Stimulated activated CD8-positive, alpha-beta memory T cell treated with anti-CD3 and anti-CD28 coated beads, Interleukin-15, amount 100 ng/mL, for 4 hours (primary cell): ENCODE measurements at places on chromosomes 3 and 15.

DNA sequence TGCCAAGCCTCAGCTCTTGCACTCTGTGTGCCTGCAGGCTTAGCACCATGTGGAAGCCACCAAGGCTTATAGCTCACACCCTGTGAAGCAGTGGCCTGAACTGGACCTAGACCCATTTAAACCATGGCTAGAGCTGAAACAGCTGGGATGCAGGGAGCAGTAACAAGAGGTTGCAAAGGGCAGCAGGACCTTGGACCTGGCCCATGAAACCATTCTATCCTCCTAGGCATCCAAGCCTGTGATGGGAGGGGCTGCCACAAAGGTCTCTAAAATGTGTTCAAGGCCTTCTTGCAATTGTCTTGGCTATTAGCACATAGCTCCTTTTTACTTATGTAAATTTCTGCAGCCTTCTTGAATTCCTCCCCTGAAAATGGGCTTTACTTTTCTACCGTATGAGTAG is 57.9 kb upstream of the NPAP1 start:
- DNase-seq = no peak

- DNase-seq = no peak
These were observed 31.7 kb downstream of the PLSCR4 start for GRCh38 chr3:146218880-146219866.

DNA sequence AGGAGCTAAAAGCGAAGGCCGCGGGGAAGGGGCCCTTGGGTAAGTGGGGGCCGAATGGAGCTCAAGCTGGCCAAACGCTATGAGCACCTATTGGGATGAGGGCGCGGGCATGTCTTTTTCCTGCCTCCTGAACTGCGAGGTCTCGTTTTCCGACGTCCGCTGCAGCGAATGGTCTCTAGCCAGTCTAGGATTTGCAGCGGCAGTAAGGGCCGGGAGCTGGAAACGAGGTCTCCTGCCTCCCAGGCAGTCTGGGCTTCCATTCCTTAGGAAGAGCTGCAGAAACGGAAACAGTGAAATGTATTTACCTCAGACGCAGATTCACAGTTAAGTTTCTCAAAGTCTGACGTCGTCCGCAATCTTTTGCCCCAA is 517 bp downstream of the TMA7 start:
- no peak for DNase-seq

GRCh38 chr3:11529281-11529680 is 114.4 kb downstream of the VGLL4 start:
- DNase-seq = no peak

GRCh38 chr15:79091204-79091867 is 756 bp upstream of the RASGRF1 start:
- no peak for DNase-seq

GRCh38 chr15:100570735-100571313 is 31.2 kb downstream of the LINS1 start:
- no peak for DNase-seq

- DNase-seq = no peak
These were observed 81.7 kb downstream of the MEGF11 start for GRCh38 chr15:66171841-66172240.

DNA sequence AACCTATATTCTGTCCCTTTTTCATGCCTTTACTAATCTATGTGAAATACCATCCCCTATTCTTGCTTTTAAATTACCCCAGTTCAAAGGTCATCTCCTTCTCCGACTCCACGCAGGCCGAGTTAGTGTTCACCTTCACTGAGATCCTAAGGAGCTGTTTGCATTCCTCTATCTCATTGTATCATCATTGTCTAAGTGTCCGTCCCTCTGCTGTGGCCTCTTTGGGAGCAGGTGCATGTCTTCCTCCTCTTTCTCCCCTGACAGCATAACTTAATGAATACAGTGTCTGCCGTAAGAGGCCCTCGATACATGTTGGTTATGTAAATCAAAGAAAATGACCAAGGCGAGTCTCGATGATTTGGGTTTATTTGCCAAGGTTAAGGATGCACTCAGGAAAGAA is 4.9 kb upstream of the PPP1R2 start:
- DNase-seq = no peak

GRCh38 chr3:11556851-11557644 is 86.7 kb downstream of the VGLL4 start:
- DNase-seq = no peak
